ENCODE measurements at places on chromosomes 7 and 10.

GRCh38 chr7:16421333-16422102, at the start of gene CRPPA:
CRPPA (minus strand) TSS chr7:16421538; CDS start chr7:16421322, 216 bp downstream.
- H3K4me1 ChIP-seq = peaks cover 13% of the 10 kb centered on the region
- peak; percentile 36 for DNase-seq
- H3K4me3 ChIP-seq = peak within 1 kb of the TSS; percentile 69
- H3K27ac ChIP-seq = peak within 1 kb of the TSS; percentile 96
- no peaks in the 10 kb centered on the region for H3K27me3 ChIP-seq

GRCh38 chr7:142185069-142185468, 72.8 kb downstream of the PRSS58 start:
- no peak overlapping the region for H3K27ac ChIP-seq
- no peaks in the 10 kb centered on the region for H3K36me3 ChIP-seq
- H3K27me3 ChIP-seq = no peaks in the 10 kb centered on the region
- no peak for DNase-seq
- no peaks in the 10 kb centered on the region for H3K4me1 ChIP-seq

GRCh38 chr7:4237296-4238235, 444.5 kb upstream of the FOXK1 start:
- no peaks in the 10 kb centered on the region for H3K4me1 ChIP-seq
- H3K4me3 ChIP-seq = no peak overlapping the region
- no peak overlapping the region for H3K27ac ChIP-seq
- DNase-seq = no peak
- no peaks in the 10 kb centered on the region for H3K27me3 ChIP-seq
- H3K36me3 ChIP-seq = no peaks in the 10 kb centered on the region

DNA sequence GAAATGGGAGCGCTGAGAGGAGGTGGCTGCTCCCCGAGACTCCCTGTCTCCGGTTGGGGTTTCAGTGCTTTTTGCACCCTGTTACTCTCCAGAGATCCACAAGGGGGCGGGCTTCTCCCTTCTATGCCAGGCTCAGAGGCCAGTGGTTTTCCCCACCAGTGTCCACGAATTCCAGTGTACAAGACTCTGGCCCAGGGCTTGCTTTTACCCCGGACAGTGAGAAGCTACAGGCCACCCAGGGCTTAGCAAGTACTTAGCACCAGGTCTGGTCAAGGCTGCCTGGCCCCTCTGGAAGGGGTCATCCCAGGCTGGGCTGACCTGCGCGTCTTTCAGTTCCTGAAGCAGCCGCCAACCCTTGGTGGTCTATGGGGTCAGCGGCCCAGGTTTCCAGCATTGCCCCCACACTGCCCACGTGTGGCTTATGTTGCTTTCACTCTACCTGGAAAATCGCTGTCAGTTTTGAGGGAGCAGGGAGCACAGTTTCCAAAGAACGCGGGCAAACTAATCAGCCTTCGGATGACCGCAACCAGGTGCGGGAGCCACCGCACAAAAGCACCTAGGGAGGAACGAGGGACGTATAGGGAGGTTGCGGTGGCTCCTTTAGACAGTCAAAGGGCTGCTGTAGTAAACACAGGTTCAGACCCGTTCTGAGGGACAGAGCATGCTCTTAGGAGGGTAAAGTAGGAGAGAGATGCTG, 6.8 kb downstream of the CYP26A1 start:
- no peaks in the 10 kb centered on the region for H3K4me1 ChIP-seq
- no peak overlapping the region for H3K4me3 ChIP-seq
- no peaks in the 10 kb centered on the region for H3K36me3 ChIP-seq
- peaks cover 52% of the 10 kb centered on the region for H3K27me3 ChIP-seq
- peak; percentile 52 for DNase-seq

DNA sequence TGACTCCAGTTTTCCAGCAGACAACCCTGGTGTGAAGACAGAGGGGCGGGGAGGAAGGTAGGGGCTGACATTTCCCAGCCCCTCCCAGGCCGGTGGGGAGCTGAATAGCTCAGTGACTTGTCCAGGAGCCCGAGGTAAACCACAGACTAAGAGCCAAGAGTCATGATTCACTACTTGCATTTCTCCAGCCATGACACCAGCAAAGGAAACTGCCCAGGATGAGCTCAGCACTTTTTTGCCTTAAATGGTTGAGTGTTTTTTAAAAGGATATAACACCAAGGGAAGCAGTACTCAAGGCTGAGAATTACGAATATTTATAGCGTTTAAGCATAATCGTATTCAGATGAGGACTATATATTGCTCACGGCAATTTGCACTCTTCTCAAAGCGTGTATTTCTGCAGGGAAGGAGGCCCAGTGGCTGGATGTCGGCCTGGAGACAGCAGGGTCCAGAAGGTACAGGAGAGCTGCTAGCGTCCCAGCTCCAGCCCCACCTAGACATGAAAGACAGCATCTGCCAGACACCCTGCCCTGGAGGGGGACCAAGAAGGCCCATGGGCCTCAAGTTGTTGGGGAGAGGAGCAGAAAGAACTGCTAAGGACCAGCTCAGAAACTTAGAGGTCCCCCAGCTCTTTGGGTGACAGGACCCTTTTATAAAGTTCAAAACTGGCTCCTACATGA, 141.4 kb downstream of the GRID1 start:
- H3K36me3 ChIP-seq = no peaks in the 10 kb centered on the region
- H3K4me1 ChIP-seq = no peaks in the 10 kb centered on the region
- H3K27ac ChIP-seq = no peak overlapping the region
- H3K27me3 ChIP-seq = no peaks in the 10 kb centered on the region
- H3K4me3 ChIP-seq = no peak overlapping the region

GRCh38 chr10:113680190-113681111, 739 bp downstream of the CASP7 start:
- peaks cover 16% of the 10 kb centered on the region for H3K4me1 ChIP-seq
- no peaks in the 10 kb centered on the region for H3K36me3 ChIP-seq
- DNase-seq = peak; percentile 67
- H3K27me3 ChIP-seq = no peaks in the 10 kb centered on the region
- peak overlapping the region; percentile 98 for H3K27ac ChIP-seq

DNA sequence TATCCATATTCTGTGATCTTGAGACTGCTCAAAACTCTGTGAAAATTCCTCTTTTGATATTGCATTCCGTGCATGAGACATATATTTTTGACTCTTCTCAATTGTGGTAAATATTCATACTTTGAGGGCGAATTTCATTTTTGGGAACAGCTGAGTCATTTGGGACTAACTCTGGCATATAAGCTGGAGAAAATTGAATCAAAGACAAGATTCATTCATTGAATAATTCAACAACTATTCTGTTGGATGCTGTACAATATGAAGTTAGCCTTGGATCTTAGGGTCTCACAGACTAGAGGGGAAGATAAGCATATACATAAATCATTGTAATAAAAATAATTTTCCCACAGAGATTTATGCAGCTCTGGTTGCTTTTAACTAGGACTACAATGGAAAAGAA, 183.2 kb upstream of the NEBL start:
- DNase-seq = no peak
- H3K27me3 ChIP-seq = no peaks in the 10 kb centered on the region
- no peaks in the 10 kb centered on the region for H3K36me3 ChIP-seq
- no peak overlapping the region for H3K4me3 ChIP-seq
- no peak overlapping the region for H3K27ac ChIP-seq
- H3K4me1 ChIP-seq = no peaks in the 10 kb centered on the region

GRCh38 chr10:125081931-125082330, 78.4 kb downstream of the CTBP2 start:
- no peak overlapping the region for H3K27ac ChIP-seq
- no peak for DNase-seq
- H3K36me3 ChIP-seq = no peaks in the 10 kb centered on the region
- no peaks in the 10 kb centered on the region for H3K4me1 ChIP-seq
- H3K4me3 ChIP-seq = no peak overlapping the region
- no peaks in the 10 kb centered on the region for H3K27me3 ChIP-seq

DNA sequence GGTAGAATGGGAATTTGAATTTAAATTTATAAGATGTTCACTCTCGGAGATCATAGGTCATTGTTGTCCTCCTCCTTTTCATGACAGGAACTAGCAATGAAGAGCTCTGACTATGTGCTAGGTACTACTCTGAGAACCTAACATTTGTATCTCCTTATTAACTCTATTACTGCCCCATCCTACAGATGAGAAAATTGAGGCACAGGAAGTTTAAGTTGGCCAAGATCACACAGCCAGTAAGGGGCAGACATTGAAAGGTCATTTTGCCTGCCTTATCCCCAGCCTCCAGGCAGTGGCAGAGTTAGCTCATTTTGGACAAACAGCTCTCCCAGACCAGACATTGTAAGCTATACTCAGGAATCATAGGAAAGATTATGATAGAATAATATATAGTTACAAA, 6.0 kb downstream of the SRGN start:
- no peaks in the 10 kb centered on the region for H3K36me3 ChIP-seq
- no peaks in the 10 kb centered on the region for H3K4me1 ChIP-seq
- H3K27me3 ChIP-seq = no peaks in the 10 kb centered on the region
- H3K27ac ChIP-seq = no peak overlapping the region
- no peak for DNase-seq

All from transverse colon (tissue), 4 donors.